ENCODE measurements at places on chromosomes 3 and 15.

GRCh38 chr15:73375755-73376305, 7.1 kb upstream of the HCN4 start:
- no peak for DNase-seq

DNA sequence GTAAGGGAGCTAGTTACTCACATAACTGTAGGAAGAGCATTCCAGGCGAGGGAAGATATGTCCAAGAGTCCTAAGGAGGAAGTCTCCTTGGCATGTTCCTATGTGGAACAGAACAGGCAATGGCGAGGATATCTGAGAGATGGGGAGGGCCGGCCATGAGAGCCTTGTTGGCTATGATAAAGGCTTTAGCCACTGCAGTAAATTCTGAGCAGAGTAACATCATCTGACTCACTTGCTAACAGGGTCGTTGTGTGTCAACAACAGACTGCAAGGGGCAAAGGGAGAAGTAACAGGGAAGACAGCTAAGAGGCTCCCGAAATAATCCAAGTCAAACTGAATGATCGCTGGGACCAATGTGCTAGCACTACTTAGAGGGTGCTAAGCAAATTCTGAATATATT, 21.6 kb downstream of the SFMBT1 start:
- no peak for DNase-seq

GRCh38 chr3:193946945-193947344, 189.0 kb upstream of the HES1 start:
- no peak for DNase-seq

DNA sequence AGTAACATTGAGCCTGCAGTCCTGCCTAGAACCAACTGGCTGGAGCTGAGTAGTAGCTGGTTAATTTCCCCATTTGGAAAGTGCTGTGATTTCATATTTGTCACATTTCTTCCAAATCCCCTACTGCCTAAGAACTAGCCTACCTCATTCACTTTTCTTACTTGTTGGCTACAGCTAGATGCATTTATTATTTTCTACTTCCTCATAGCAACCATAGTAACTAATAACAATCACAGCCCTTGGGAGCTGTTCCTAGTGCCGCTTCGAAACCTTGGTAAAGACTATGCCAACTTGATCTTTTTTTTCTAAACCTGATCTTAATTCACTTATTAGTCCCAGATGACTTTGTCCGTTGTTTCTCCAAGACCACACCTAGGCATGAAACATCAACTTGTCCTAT, 240.3 kb downstream of the FGF12 start:
- no peak for DNase-seq

DNA sequence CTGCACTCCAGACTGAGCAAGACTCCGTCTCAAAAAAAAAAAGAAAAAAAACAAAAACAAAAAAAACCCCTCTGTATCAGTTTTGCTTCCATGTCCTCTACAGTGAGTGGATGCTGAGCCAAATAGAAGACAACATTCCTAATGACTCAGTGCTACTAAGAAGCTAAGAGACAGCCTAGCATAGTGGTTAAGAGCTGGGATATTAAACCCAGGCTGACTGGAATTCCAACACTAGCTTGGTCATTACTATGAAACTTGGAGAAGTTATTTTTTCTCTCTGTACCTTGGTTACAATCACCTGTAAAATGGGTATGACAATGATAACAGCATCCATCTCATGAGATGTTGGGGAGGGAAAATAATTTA, 60.9 kb upstream of the PYGO1 start:
- DNase-seq: no peak

- no peak for DNase-seq
Measured at GRCh38 chr3:142354076-142354475, 93.8 kb downstream of the XRN1 start.

- DNase-seq: no peak
Measured at GRCh38 chr3:119294696-119295671, 801 bp downstream of the ARHGAP31 start.

All from kidney epithelial cell (primary cell).